ENCODE measurements at places on chromosomes 5 and 9.

GRCh38 chr9:30010691-30011090 lies 2373.8 kb upstream of the ACO1 start:
- no peak for DNase-seq

GRCh38 chr5:10685115-10685521 lies 75.9 kb downstream of the DAP start:
- DNase-seq: no peak

DNA sequence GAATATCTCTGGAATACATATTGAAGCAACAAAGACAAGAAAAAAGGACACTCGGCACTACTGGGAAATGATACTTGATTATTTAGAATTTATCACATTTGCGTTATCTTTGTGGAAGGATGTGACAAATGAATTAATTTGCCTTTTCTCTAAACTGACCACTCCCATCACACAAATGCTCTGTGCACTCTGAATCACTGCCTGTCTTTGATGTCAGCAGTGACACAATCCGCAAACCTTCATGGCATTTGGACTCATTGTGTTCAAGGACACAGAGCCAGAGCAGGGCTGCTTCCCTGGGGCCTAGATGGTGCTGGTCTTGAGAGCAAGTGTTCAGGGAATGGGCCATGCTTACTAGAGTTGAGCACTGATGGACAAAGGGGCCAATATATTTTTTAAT lies 4.9 kb upstream of the KIF4B start:
- DNase-seq: no peak

DNA sequence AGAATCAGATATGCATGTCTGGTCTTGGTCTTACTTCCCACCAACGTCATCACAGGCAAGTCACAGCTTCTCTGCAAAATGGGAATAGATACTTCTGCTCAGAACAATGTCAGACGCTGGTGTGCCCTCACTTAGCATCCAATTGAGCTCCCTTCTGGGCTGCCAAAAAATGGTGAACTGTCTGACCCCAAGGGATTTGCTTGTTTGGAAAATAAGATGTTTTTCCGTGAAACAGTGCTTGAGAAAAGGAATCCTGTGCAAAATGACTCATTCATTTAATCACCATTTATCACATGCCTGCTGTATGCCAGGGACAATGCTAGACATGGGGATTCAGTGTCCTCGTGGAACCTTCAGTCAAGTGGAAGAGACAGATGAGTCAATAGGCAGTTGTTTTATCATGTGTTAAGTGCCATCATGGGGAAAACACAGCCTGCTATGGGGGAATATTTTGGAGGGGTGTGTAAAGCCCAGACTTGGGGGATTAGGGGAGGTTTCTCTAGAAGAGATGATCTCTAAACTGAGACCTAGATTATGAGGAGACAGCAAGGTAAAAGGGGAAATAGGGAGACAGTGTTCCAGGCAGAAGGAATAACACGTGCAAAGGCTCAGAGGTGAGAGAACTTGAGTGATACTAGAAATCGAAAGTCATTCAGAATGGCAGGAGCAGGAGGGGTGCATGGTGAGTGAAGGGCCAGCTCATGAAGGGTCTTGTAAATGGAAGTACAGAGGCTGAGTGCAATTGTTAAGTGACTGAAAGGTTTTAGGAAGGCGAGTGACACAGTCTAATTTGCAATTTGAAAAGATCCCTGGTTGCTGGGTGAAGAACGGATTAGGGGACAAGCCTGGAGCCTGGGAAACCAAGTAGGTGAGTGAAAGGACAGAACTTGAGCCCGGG lies 3.9 kb downstream of the NIPAL4 start:
- no peak for DNase-seq

- DNase-seq: no peak
Measured at GRCh38 chr5:90866333-90866732, 307.7 kb downstream of the ADGRV1 start.

All from T-helper 2 cell (primary cell).